WERI-Rb-1 (cell line): ENCODE measurements at places on chromosomes 6 and 20.
A peak's percentile ranks its signal among the peaks of the same experiment; 100 is the strongest.

DNA sequence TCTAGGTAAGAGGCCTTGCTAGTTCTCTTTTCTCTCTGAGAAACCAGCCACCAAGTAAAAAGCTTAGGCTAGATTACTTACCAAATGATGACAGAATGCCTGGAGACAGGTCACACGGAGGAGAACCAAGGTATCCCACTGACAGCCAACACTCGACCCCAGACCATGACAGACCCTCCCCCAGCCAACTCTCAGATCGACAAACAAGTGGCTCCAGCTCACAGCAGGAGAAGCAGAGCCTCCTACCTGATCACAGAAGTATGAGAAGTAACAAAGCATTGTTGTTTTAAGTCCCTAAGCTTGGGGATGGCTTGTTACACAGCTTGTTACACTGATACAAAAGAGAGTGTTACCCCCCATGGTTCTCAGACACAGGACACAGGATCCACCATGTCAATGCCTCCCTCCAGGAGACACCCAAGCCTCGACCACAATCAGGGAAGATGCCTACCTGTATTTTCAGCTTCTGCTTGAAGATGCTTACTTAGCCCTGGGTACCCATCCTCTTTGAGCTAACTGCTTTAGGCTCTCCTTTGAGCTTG, 423.8 kb upstream of the JARID2 start:
- DNase-seq: no peak

GRCh38 chr20:32429343-32429742, 71.2 kb downstream of the ASXL1 start:
- DNase-seq: no peak

GRCh38 chr6:106090001-106090400, 3.9 kb downstream of the PRDM1 start:
- DNase-seq: no peak

- no peak for DNase-seq
Observed at GRCh38 chr6:37017606-37018197, 12.2 kb downstream of the FGD2 start.

DNA sequence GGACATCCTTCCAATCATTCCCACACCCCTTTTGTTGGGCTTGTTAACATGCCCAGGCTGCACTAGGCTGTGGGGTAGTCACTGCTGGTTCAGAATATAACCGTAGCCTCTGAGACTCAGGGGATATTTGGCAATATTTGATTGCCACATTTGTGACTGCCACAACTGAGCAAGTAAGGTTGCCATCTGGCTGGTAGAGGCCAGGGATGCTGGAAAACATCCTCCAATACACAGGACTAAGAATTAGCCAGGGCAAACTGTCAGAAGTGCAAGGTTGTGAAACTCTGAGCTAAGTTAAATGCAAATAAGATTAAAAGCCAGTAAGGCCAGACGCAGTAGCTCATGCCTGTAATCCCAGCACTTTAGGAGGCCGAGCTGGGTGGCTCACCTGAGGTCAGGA, 112.0 kb downstream of the ZMYND8 start:
- DNase-seq: peak; percentile 51

DNA sequence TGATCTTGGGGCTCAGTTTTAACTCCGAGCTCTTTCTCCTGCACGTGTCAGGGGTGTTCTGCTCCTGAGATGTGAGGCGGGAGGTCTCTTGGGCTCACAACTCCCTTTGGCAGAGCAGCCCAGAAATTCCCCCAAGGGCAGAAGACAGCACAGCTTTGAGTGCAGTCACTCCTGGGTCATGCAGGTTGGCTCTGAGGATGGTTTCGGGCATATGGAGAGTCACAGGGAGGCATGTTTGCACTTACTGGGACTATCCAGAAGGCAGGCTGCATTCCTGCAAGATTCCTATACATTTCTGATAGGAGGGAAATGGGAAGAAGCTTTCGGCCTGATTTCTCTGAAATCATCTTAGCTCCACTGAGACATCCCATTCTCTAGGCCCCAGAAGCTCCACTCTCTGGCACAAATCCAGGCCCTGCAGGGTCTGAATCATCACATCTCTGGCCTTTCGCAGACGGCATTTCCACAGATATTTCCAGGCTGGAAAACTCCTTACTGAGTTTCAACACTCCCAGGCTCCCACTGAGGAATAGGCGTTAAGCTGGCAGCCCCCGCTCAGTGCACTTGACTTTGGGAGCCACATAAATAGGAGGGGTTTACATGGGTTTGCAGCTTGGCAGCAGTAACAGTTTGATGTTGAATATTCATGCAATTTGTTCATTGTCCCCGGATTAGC, 39.7 kb downstream of the AGPAT4 start:
- DNase-seq: no peak

- peak; percentile 30 for DNase-seq
Observed at GRCh38 chr20:43681468-43681942, 14.6 kb downstream of the MYBL2 start.

GRCh38 chr6:190596-191395, 101.5 kb upstream of the DUSP22 start:
- peak; percentile 75 for DNase-seq

DNA sequence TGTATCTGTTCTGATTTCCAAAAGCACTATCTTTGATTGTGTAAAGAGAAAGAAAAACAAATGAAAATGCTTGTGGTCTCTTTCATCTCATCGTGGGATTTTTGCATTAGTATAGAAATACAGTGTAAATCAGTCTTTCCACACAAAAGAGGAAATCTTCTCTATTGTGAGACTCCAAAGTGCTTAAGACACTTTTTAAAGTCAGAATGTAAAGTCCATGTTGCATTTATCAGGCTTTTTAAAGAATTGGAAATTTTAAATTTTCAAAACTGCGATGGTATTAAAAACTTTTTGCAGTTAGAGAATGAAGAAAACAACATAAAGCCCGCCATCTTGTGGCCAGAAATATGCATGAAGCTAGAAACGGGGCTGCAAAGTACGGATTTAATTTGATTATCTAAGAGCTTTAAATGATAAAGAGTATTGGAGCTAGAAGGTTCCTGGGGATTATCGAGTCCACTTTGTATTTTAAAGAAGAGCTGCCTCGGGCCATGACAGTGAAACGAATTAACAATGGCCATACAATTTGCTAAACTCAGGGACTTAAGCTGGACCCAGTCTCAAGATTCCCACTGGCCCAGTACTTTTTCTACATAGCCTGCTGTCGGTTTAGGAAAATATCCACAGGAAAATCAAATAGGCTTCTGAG, 339.6 kb downstream of the ARHGAP18 start:
- DNase-seq: peak; percentile 44

- no peak for DNase-seq
Observed at GRCh38 chr6:111478749-111479148, 4.3 kb downstream of the REV3L start.
